ENCODE measurements at places on chromosomes 13 and 19.

DNA sequence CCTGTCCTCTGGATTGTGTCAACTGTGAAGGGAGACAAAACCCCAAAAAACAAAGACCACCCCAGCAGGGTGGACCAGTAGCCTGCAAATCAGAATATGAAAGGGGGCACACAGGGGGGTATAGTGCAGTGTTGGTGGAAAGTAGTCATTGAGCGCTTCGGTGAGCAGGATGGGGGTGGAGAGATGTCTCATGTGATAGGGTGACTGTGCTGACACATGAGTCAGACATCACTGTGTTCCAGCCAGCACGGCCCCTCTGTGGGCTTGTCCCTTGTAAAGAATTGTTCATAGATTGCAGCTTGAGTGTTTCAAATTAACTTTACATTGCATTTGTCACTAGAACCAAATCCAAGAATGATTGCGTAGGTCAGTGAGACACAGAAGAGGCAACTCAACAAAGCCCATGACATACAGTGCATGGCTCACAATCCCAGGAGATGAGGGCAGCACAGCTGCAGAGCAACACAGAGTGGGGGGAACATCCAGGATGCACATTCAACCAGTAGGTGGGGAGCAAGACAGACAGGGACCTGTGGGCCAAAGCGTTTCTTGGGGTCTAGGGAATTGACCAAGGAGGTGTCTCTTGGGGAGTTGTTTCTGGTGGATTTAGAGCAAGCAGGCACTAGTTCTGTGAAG, 7.5 kb downstream of the ZNF440 start:
- no peak for ATAC-seq

GRCh38 chr19:38047049-38047438, 140.0 kb downstream of the SIPA1L3 start:
- no peak for ATAC-seq

- no peak for ATAC-seq
These were observed 293.6 kb downstream of the TDRD3 start for GRCh38 chr13:60690604-60691003.

- ATAC-seq, result no peak
These were observed 100.0 kb downstream of the GADD45B start for GRCh38 chr19:2575734-2576481.

DNA sequence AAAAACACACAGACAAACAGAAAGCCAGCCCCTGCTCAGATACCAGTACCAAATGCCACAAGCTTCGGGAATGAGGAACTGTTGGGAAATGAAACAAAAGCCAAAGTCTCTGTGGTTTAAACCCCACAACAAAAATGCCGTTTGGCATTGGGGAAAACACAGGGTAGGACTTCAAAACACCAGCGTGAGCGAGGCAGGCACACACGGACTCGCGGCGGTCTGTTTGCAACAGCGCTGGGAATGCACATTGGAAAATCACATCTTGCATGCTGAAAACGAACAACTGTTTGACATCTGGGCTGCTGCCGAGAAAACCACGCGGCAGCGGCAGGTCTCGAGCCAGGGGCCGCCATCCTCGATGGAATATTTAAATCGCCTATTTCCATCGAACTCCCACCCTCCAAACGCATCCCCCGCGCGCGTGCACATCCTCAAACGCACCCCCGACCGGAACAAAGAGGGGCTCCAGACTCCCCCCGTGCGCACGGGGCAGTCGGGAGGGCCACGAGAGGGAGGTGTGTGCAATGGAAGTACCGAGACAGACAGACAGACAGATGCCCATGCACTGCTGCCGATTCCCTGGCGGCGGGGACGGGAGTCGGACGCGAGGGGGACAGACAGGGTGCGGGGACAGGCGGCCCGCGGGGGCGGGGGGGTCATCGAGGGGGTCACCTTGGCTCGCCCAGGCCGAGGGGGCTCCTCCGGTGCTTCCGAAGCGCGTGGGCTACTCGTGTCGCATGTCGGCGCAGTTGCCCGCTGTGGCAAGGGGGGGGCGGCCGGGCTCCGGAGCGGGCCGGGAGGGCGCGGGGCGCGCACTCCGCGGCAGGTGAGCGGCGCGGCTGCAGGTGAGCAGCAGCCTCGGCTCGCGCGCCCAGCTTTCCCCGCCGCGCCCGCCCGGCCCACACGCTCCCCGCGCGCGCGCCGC, at the start of gene GPR12:
Gene GPR12, minus strand, starts transcription at position 880 of the 925 bp plus-strand sequence. CDS start 959 bp downstream, outside the sequence.
- ATAC-seq, result peak; percentile 6

DNA sequence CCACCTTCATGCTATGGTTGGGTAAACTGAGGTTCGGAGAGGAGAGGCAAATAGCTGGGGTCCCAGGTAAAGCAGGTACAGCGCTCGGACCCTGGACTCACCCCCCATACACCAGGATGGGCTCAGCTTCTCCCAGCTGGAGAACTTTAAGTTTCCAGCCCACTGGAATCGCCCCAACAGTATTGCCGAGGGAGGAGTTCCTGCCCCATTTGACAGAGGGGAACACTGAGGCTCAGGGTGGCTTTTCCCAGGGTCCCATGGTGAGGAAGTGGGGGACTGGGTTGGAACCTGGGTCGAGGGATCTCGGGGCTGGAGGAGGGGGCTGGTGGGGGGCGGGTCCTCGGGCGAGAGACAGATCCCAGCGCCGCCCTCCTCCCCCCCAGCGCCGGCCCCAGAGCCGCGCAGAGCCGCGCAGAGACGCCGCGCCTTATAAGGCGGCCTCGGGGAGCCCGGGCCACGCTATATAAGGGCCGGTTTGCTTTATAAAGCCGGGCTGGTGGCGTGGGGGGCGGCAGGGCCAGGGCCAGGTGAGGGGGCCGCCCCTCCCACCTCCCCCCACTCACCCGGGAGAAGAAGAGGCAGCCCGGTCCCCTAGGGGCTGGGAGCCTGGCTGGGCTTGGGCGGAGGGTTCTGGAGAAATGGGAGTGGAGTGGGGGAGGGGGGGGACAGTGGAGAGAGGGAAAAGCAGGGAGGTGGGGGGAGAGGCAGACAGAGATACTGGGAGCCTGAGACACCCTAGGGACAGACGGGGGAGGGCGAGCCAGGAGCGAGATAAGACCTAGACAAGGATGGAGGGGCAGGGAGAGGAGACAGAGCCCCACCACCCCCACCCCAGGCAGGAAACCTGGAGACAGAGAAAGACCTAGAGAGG, 1.1 kb downstream of the CNN1 start:
- ATAC-seq, result peak; percentile 69

GRCh38 chr13:73677048-73677601, 457.1 kb downstream of the KLF12 start:
- no peak for ATAC-seq

DNA sequence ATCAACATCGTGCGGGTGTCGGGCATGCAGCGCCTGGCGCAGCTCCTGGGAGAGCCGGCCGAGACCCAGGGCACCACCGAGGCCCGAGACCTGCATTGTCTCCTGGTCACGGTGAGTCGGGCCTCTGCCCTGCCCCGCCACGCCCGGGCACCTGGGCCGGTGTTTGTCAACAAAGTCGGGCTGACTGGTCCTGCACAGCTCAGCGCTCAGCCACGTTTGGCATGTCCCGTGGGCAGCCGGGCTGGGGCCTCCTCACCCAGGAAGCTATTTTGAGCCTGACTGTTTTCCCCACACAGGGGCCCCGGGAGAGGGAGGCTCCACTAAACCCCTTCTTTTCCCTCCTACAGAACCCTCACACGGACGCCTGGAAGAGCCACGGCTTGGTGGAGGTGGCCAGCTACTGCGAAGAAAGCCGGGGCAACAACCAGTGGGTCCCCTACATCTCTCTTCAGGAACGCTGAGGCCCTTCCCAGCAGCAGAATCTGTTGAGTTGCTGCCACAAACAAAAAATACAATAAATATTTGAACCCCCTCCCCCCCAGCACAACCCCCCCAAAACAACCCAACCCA, 1.3 kb downstream of the GADD45B start:
- no peak for ATAC-seq

DNA sequence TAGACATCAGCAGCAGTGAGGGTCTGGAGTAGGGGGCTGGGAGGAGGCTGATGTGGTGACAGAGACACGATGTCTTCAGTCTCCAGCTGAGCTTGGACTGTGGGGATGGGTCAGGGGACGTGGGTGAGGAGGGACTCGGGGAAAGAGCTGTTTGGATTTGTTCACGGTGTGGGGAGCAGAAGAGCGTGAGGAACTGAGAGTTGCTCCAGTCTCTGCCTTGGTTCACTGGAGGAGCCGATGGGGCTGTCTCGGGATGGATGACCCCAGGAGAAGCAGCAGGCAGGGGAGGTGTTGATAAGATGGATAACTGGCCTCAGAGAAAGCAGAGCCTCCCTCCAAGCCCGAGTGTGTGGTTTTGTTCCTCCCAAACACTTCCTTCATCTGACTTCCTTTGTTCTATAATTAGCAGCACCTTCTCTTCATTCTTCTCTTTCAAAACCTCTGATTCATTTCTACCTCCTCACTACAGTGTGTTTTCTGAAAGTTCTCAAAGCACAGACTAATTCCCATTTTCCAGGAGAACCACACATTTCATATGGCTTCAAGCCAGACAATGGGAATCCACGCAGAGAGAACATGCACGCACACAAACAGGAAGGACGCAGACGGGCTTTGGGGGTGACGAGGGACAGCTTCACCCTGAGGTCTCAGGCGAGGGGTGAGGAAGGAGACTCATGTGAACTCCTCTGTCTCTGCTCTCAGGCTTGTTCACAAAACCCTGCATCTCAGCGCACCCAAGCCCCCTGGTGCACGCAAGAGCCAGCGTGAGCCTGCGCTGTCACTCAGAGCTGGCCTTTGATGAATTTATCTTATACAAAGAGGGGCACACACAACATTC, 18.6 kb downstream of the LAIR2 start:
- no peak for ATAC-seq

DNA sequence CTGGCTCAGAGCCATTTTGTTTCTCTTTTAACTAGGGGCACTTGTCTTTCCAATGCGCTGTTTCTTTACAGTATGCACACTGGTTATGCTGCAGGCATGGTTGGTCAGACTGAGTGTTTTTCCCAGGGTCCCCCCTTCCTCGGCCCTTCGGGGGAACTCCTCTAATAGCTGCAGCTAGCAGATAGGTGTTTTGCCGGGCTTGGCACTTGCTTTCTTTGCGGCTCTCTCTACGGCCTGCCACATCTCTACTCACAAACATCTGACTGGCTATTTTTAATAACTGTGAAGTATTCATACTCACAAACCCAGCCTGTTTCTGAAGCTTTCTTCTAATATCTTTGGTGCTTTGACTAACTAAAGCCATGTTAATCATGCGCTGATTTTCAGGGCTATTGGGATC, 89.4 kb downstream of the SLC25A15 start:
- no peak for ATAC-seq

GRCh38 chr19:6455924-6456323, 3.7 kb downstream of the SLC25A23 start:
- no peak for ATAC-seq

DNA sequence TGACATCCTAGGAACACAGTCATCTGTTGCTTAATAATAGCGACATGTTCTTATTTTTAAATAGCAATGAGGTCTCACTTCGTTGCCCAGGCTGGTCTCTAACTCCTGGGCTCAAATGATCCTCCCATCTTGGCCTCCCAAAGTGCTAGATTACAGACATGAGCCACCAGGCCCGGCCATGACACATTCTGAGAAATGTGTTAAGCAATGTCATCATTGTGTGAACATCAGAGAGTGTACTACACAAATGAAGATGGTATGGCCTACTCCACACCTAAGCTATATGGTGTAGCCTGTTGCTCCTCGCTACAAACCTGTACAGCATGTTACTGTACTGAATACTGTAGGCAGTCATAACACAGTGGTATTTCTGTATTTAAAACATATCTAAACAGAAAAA, 24.6 kb upstream of the GARRE1 start:
- no peak for ATAC-seq

GRCh38 chr19:49594157-49594992, 3.4 kb downstream of the PRR12 start:
- ATAC-seq, result no peak

DNA sequence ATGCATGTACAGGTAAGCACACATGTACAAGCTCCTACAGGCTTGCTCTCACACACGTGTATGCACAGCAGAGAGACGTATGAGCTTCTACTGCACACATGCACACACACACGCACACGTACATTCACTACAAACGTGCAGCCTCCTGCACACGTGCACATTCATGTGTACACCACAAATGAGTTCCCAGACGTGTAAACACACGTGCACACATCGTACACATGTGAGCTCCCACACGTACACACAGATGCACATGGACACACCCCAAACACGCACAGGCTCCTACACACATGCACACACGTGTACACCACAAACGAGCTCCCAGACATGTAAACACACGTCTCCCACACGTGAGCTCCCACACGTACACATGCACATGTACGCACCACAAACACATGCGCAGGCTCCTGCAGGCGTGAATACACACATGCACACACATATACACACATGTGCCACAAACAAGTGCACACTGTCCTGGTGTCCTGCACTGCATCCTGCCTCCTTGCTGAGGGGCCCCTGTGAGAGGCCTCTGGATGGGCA, 83.7 kb upstream of the MCF2L start:
- no peak for ATAC-seq

- ATAC-seq, result no peak
These were observed 8.4 kb upstream of the HTR2A start for GRCh38 chr13:46905249-46905648.

DNA sequence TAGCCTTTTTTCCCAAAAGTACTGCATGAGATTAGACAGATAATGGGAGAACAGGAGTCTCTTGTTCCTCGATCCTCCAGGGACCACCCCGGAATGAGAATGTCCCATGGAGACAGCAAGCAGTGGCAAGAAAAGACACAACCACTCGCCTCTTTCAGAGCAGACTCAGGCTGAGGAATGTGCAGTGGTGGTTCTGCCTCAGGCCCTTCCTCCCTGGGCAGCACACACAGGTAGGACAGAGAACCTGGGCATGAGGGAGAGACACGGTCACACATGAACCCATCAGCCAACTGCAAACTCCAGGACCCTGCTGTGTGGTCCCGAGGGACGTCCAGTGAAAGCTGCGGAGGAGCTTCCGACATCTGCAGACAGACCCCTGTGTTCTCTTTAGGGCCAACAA, 31.0 kb downstream of the CRYL1 start:
- no peak for ATAC-seq

DNA sequence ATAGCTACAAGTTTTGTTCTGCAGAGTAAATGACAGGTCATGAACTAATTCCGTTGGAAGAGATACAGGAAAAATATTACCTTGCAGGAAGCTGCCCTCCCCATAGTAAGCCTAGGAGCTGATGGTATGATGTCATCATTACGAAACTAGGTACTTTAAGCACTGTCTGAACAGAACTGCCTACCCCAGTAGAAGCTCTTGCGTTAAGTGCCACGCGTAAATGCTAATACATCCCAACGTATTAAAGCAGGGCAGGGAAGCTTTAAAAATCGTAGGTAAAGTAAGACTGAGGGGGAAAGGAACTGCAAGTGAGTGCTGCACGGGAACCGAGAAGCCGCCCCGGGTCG, 572 bp downstream of the UGGT2 start:
- peak; percentile 29 for ATAC-seq

Measured in motor neuron (in vitro differentiated cells).